ENCODE measurements at places on chromosomes 11 and 22.

DNA sequence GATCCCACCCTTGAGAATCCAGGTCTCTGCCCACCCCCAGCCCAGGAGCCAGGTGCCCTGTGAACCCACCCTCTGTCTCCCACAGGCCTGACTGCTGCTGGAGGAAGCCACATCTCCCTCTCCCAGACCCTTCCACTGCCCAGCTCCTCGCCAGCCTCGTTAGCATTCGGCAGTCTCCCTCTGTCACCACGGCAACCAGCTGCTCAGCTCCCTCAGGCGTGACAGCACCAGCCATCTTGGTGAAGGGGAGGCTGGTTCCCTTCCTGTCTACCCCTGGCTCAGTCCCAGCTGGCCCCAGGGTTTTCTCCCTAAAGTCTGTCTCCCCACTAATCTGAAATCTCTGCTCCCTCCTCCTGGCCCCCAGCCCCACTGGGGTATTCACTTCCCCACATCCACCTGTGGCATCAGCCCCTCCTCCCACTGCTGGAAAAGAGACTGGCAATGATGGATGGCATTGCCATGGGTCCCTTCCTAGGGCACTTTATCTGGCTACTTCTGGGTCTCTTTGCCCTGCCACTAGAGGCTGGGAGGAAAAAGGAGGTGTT is 28.1 kb downstream of the NRXN2 start:
- no peak for DNase-seq

- no peak for DNase-seq
Measured at GRCh38 chr11:40513281-40513680, 946.2 kb downstream of the LRRC4C start.

DNA sequence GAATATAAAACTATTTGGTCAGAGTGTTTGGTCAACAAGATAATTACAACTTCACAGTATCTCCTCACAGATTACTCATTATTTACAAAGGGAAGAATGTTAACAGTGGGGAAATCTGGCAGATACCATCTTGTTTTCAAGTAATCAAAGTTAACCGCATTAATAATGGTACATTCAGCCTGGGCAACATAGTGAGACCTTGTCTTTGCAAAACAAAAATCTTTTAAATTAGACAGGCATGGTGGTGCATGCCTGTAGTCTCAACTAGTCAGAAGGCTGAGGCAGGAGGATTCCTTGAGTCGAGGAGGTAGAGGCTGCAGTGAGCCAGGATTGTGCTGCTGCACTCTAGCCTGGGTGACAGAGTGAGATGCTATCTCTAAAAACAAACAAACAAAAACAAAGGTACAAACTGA is 78.5 kb downstream of the ACER3 start:
- no peak for DNase-seq

DNA sequence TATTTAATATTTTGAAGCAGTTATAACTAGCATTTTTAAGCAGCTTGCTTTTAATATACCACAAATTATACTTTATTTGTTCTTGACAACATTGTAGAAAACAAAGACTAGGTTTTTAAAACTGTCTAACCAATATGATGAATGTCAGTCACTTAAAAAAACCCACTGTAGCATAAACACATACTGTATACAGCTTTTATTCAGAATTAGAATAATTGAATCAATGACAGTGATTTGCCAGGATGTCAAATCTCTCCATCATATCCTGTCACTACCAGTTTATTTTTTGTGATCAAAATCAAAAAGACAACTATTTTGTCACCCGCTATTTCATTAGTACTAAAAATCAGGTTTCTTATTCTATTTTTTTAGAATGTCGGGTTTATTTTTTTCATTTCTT is 26.5 kb downstream of the PAX6 start:
- DNase-seq: no peak

- no peak for DNase-seq
Measured at GRCh38 chr11:74634537-74634936, 42.2 kb downstream of the POLD3 start.

DNA sequence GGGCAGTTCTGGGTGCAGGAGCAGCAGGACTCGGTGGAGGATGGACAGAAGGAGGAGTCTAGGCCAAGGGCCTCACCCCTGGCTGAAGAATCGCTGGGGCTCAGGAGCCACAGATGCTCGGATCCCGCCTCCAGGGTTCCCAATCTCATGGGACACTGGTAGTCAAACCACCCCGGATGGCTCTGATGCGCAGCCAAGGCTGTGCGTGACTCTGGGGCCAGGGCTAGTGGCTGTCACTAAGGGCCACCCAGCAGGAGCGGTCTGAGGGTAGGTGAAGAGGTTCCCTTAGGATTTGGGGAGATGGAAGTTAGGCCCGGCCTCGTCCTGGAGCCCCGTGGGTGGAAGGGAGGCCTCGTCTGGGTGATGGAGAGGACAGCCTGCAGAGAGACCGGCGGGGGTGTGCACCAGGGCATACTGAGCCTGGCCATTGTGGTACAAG is 300.6 kb downstream of the TBC1D22A start:
- DNase-seq: no peak

DNA sequence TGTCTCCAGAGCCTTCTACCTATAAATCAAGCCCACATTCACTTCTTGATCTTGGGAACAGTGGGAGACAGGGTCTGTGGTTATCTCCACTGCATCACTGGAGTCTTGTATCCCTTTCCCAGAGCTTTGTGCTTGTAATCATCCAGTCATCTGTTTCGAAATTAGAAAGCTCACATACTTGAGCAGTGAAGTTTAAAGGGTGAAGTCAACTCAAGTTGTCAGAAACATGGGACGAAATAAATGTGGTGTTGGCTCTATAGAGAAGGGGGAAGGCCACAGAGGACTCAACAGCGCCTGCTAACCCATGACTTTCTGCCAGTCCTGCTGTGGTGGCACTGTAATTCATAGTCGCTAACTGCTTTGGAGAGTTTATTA is 197.5 kb downstream of the DBX1 start:
- DNase-seq: no peak

DNA sequence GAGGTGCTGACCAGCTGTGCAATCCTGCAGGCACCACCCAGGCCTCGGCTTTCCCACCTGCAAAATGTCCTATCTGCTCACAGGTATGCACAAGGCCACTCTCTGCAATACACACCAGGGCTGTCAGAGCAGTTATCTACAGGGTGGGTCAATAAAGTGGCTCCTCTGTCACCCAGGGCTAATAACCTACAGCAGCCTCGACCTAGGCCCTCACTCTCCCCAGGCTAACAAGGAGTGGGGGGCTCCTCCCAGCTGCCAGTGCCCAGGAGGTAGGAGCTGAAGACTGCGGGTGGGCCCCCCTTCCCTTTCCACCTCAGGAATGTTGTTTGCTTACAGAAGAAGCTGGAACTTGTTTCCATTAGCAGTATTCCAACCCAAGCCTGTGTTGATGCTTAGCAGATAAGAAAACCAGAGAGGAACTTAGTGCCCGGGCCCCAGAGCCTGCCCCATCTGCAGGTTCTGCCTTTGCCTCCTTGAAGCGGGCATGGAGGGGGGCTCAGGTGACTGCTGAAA is 26.8 kb downstream of the MYH9 start:
- no peak for DNase-seq

GRCh38 chr11:47400768-47401279 is 7.6 kb upstream of the SLC39A13 start:
- no peak for DNase-seq

DNA sequence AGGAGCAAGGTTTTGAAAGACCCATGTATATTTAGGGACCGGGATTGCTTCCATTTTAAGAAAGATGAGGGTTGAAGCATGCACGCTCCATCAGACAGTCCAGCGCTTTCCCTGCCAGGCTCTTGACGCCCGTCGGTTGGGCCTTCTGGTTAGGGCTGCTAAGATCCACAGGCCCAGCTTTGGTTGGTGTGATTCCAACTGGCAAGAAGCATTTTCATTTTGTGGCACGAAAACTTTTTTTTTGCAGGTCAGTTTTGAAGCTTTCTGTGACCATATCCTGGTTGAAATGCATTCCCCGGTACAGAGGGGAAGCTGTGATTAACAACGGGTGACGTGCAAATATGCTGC is 34.3 kb upstream of the MPPED1 start:
- no peak for DNase-seq

DNA sequence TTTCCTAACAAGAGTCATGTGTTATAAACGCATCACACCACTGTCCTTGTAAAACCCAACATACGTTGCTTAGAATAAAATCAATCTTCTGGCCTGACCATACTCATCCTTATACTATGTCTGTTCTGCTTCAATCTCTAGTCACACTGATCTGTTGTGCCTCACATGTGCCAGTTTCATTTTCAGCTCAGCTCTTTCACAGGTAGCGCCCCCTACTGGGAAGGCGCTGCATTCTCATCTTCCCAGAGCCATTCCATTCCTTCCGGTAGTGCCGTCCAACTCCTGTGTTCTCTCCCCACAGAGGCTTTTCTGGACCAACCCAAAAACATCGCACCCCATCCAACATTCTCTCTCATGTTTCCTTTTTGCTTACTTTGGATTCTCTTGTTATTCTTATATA is 22.2 kb downstream of the CASP5 start:
- peak; percentile 30 for DNase-seq

DNA sequence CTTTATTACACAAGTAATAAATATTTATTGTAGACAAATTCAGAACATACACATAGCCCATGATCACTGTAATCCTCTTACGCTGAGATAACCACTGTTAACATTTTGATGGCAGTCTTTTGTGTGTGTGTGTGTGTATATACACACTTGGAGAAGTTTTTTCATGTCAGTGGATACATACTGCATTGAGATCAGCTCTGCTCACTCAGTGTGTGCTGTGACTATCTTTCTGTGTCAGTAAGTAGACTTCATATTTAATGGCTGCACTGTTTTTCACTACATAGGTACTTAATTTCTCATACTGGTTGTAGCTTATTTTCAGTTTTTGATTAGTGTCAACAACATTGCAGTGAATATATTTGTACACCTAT is 82.9 kb downstream of the FAM83F start:
- no peak for DNase-seq

- no peak for DNase-seq
Measured at GRCh38 chr11:17593466-17594245, 46.6 kb downstream of the OTOG start.

GRCh38 chr11:119319136-119319699 is 2.3 kb upstream of the MCAM start:
- no peak for DNase-seq

GRCh38 chr11:69434471-69434931 is 47.0 kb upstream of the LINC01488 start:
- DNase-seq: no peak

GRCh38 chr22:44351037-44351436 is 38.3 kb upstream of the SHISAL1 start:
- DNase-seq: no peak

GRCh38 chr11:9990221-9990973 is 303.6 kb downstream of the SBF2 start:
- DNase-seq: no peak

DNA sequence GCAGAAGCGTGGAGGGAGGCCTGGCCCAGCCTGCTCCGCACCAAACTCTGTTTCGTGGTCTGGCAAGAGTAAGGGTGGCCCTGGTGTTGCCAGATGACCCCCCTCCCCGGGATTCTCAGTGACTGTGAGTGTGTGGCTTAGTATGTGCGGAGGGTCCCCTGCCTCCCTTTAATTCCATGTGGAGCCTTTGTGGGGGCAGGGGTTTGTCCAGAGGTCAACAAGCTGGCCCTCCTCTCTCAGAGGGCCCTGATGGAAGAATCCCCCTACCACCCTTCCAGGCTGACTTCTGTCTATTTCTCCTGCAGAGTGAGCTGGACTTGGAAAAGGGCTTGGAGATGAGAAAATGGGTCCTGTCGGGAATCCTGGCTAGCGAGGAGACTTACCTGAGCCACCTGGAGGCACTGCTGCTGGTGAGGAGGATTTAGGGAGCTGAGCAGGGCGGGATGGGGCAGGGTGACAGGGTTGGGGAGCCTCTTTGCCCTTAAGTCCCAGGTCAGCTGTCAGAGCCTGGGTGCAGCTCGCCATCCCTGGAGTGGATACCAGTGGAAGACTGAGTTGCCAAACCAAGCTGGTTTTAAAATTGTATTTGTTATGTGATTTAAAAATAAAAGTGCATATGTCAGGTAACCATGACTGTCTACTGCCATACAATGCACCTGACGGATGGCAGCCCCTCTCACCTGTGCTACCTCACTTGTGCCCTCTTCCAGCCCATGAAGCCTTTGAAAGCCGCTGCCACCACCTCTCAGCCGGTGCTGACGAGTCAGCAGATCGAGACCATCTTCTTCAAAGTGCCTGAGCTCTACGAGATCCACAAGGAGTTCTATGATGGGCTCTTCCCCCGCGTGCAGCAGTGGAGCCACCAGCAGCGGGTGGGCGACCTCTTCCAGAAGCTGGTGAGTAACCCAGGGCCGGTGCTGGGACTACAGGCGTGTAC is 80.6 kb downstream of the BCR start:
- no peak for DNase-seq

GRCh38 chr22:27992294-27993165 is 73.5 kb upstream of the PITPNB start:
- DNase-seq: no peak

GRCh38 chr11:102293873-102294601 is 23.2 kb upstream of the BIRC3 start:
- no peak for DNase-seq

- DNase-seq: no peak
Measured at GRCh38 chr11:92206441-92206840, 18.2 kb upstream of the FAT3 start.

DNA sequence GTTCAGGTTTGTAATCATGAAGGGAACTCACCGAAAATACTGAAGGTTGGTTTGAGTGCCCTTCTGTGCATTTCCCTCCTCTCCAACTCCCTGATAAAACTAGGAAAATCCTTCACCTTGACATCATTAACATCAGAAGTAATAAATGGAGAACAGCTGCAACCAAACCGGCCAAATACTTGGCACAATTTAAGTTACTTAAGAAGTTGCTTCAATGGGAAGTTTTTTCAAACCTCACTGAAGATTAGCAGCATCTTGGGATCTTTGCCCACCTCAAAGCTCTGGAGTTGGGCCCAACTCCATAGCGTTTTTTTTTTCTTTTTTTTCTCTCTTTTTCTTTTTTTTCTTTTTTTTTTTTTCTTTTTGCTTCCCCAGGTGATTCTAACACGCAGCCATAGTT is 784.8 kb downstream of the KCNA4 start:
- no peak for DNase-seq

DNA sequence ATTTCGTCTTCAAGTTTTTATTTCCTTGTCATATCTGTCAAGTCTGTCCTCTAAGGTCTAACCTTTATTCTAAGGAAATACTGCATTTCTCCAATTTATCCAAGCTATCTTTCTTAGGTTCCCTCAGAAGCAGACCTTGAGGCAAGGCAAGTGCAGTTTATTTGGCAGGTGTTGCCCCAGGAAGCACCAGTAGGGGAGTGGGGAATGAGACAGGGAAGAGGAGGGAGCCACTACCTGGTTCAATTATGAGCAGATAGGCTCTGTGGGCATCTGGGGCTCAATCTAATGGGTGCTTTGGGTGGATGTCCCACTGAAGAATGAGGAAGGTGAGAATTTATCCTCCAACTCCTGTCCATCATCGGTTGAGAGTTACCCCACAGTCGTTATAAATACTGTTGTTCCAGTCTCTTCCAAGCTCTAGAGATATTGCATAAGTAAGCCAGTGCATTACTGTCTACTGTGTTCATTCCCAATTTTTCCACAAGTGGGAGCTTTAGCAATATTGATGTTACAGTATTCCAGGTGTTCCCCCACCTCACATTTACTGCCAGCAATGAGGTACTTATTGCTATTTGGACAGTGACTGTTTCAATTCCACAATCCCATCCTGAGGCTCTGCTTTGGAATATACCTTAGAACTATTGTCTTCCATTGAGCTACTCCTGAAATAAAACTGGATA is 154.9 kb upstream of the CEP126 start:
- no peak for DNase-seq

GRCh38 chr22:38707346-38707745 is 1.6 kb downstream of the GTPBP1 start:
- DNase-seq: no peak

All from stimulated activated CD4-positive, alpha-beta T cell treated with anti-CD3 and anti-CD28 coated beads, Interleukin-12 subunit alpha, Interleukin-12 subunit beta, amount 100 ng/mL, for 4 hours (primary cell).